ENCODE measurements at places on chromosomes 7 and 10.

- no peak for DNase-seq
Measured at GRCh38 chr7:48168159-48168558, 3.1 kb upstream of the ABCA13 start.

- DNase-seq = no peak
Measured at GRCh38 chr10:75283078-75283670, 47.4 kb upstream of the COMTD1 start.

DNA sequence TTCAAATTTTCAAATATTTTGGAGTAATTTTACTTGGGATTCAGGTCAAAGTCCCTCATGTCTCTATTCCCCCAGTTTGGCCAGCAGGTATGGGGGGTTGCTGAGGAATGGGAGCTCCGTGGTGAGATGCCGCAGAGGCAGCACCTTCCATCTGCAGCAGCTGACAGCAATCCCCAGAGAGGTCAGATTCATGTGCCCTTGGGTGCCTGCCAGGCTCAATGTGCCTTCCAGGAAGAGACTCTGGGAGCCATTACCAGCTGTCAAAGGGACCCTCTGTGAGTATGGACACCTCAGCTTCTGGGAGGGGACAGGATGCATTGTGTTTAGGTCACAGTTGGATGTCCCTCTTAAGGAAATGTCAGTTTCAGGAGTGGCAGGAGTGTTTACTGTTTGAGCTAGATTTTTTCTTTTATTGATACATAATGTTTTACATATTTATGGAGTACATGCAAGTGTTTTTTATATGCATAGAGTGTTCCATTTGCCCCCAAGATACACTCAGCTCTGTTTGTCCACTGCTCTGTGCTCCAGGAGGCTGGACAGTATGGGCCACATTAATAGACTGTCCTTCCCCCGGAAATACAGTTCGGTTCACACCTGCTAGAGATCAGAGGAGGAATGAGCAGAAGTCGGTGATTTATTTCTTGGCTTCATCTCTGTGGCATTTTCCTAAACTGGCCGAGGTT is 75.3 kb upstream of the GRB10 start:
- DNase-seq = no peak

- DNase-seq = no peak
Measured at GRCh38 chr7:150746921-150747320, 9.7 kb downstream of the GIMAP5 start.

DNA sequence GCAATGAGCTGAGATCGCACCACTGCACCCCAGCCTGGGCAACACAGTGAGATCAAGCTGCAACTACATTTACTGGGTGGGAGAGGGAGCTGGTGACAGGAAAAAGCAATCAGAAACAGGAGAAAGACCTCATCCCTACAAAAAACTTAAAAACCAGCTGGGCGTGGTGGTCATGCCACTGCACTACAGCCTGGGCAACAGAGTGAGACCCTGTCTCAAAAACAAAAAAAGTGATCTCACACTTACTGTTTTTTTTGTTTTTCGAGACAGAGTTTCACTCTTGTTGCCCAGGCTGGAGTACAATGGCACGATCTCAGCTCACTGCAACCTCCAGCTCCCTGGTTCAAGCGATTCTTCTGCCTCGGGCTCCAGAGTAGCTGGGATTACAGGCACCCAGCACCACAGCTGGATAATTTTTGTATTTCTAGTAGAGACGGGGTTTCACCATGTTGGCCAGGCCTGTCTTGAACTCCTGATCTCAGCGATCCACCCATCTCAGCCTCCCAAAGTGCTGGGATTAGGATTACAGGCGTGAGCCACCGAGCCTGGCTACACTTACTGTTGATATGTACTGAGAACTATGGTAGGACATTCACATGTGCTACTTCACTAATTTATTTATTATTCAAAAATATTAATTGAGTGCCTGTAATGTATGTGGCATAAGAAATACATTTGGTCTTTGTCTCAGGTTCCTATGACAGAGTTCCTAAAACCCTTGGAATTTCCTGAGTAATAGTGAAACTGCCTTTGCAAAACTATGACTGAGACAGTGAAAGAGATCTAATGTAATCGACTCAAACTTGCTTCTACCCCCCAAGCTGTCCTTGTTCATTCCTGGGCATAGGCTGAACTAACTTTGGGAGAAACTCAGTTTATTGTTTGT is 27.7 kb upstream of the NRBF2 start:
- DNase-seq = no peak

GRCh38 chr10:23016636-23017035 is 78.7 kb upstream of the MSRB2 start:
- no peak for DNase-seq

GRCh38 chr10:130049244-130049643 is 61.4 kb downstream of the C10orf143 start:
- DNase-seq = no peak

GRCh38 chr10:85012305-85012704 is 683.9 kb downstream of the CCSER2 start:
- no peak for DNase-seq

DNA sequence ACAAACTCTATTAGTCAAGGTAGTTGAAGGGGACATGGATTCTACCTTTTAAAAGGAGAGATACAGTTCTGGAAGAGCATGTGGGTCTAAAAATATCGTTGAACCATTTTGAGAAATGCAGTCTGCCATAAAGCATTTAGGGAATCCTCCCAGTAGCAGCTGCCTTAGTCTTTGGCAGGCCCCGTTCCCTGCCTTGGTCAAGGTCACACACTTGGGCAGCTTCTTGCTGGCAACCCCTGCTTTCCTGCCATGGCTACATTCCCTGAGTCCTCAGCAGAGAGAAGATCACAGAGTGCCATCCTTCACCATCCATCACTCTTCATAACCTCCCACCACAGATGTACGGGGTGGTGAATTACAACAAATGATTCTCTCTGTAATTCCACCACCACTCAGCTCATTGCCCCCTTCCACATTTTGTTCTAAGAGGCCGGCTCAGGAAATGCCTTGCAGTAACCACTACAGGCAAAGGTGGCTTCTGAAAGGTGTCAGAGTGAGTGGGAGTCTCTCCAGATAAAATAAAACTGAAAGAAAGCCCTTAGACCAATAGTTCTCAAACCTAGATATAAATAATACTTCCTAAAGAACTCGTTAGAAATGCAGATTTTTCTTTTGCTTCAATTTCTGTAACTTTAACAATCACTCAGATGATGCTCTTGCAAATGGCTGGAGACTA is 121.4 kb upstream of the STK17A start:
- DNase-seq = no peak

- no peak for DNase-seq
Measured at GRCh38 chr10:119131512-119132240, 27.8 kb downstream of the DENND10 start.

- peak; percentile 21 for DNase-seq
Measured at GRCh38 chr7:129797214-129797789, 155.5 kb downstream of the UBE2H start.

DNA sequence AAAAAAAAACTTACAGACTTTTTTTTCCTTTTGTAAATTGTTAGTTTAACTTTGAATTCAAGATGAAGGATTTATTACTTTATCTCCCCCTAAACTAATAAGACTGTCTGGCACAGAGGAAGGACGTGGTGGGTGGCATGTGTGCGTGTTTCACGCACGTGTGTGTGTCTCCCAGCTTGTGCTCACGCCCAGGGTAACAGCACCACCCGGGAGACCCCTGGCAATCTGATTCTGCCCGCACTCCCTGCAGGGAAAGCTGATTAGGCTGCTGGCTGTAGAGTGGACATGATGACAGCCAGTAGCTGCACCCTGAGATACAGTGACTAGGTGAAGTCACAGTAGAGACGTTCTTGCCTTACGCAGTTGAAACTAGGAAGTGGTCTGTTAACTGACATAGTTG is 25.3 kb downstream of the WIPI2 start:
- DNase-seq = peak; percentile 60

DNA sequence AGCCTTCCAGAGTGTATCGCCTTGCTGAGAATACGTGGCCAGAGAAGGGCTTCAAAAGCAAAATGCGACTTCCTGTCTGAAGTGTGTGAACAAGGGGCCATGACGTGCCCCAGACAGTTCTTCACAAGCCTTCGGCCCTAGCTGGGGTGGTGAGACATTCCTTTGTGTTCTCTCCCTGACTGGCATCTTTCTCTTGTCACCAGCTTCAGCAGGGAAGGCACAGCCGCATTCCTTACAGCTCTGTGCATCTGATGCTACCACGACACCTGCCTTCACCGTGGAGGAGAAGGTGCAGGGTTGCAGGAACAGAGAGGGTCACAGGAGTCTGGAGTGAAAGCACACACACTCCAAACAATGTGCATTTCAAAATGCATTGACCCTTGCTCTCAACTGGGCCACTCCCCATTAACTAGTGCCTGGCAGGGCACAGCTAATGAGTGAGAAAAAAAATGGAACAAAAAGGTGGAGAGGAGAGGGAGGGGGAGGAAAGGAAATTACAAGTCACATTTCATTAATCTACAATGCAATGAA is 93.4 kb downstream of the GPR26 start:
- no peak for DNase-seq
